C1 segment of cervical spinal cord (tissue), 14 donors: ENCODE measurements at places on chromosomes 2 and 18.

DNA sequence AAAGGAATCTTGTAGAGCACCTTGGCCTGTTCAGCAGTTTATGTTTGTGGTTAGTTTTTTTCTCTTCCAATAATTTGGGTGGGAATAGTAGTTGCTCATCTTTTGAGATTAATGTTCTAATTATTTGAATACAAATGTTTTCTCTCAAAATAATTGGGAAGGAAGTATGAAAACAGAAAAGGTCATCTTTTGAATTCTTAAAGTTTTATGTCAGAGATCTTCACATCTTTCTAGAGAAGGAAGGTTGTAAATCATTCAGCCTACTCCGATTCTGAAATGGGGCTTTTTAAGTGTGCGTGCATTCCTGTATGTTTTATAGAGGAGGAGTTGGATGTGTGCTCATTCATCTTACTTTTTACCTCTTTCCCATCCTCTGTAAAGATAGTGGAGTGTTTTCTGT, 29.0 kb downstream of the GRHL1 start:
- no peak for DNase-seq

DNA sequence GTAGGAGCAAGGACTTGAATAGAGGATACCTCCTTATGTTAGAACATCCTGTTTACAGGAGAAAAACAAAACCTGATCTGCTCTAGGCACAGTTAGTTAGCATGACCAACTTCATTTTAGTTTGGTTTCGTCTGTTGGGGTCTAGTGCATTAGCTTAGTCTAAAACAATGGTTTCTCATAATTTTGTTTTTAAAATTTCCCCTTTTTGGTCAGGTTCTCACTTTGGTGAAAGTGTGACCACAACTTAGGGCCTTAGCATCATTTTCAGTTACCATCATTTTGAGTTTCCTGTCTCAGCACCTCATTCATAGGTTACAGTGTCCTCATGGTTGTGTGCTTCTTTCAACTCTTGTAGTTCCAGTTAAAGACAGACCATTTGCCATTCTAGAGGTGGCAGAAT, 1277.0 kb upstream of the SLC39A10 start:
- no peak for DNase-seq

GRCh38 chr2:203971251-203971650, 34.7 kb downstream of the ICOS start:
- no peak for DNase-seq

DNA sequence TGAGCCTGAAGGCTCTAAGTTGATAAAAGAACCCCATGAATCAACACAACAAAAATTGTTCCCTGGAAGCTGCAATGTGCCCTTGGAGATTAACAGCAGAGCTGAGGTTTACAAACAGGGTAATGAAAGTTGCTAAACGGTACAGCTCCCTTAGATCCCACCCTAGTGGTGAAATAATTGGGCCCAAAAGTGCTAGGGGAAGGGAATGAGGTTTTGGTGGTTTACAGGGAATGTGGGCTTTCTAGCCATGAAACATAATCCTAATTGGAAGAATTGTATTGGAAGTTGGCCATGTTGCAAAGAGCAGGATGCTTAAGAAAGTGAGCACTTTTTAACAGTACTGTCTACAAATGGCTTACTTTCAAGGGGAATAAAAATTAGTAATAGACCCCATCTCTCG, 180.2 kb upstream of the SMIM21 start:
- no peak for DNase-seq

- DNase-seq = no peak
These were observed 22.6 kb upstream of the ID2 start for GRCh38 chr2:8659092-8659734.

- DNase-seq = no peak
These were observed 119.0 kb downstream of the GULP1 start for GRCh38 chr2:188410504-188411235.

- DNase-seq = no peak
These were observed 469.0 kb downstream of the TMEM182 start for GRCh38 chr2:103230796-103231195.

GRCh38 chr2:63755216-63755615, 86.5 kb upstream of the UGP2 start:
- DNase-seq = no peak

GRCh38 chr2:195466427-195466826, 190.6 kb upstream of the SLC39A10 start:
- no peak for DNase-seq

DNA sequence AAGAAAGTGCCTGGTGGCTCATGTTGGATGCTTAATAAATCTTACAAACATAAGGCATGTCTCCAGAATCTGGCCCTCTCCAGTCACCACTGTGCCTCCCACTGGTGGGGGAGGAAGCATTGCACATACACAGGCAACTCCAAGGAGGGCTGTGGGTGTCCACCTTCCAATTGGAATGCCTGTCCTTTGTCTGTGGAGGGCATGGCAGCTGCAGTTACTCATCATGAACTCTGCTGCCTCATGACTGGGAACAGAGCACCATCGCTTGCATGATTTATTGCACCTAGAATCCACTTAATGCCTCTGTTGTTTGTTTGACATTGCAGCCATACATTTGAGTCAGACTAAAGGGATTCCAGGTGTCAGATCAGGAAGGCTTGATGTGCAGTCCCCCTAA, 278.9 kb downstream of the PRKCE start:
- no peak for DNase-seq

DNA sequence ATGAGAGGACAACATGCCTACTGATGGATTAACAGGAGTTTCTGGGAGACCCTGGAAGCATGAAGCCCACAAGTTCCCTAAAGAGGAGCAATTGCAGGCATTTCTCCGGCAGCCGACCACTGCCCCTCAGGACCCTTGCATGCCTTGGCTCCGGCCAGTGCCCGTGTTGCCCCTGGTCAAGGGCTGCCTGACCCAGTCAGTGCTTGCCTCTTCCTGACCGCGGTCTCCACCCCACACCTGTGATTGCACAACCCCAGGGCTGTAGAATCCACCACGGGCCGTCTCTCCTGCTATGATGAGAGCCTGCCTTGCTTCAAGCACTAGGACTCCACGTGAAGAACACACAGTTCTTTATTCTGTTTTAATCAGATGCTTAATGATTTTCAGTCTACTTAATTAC, 127.5 kb downstream of the GLI2 start:
- DNase-seq = no peak

GRCh38 chr18:62720766-62721613, 5.6 kb downstream of the PHLPP1 start:
- DNase-seq = no peak

- no peak for DNase-seq
These were observed 20.5 kb upstream of the ZNF236 start for GRCh38 chr18:76801567-76802505.

- no peak for DNase-seq
These were observed 91.6 kb downstream of the DHRS9 start for GRCh38 chr2:169160926-169161481.

GRCh38 chr18:9960258-9960904, 46.6 kb downstream of the VAPA start:
- DNase-seq = no peak

DNA sequence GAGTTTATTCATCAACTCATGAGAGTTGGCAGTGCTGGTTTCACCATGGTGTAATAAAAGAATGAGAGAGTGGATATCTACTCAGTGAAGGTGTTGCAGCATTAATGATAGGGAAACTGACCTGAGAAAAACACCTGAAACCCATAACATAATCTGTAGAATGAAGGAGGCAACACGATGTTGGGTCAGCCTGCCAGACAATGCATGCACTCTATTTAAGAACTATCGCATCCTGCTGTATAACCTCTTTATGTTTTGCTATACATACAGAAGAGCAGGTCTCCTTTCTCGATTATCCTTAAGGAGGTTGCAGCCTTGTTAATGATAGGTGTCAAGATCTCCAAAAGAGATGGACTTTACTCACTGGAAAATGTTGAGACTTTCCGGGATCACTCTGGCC, 65.9 kb downstream of the IKZF2 start:
- DNase-seq = no peak

GRCh38 chr2:96146881-96147592, 1.8 kb upstream of the DUSP2 start:
- DNase-seq = no peak

DNA sequence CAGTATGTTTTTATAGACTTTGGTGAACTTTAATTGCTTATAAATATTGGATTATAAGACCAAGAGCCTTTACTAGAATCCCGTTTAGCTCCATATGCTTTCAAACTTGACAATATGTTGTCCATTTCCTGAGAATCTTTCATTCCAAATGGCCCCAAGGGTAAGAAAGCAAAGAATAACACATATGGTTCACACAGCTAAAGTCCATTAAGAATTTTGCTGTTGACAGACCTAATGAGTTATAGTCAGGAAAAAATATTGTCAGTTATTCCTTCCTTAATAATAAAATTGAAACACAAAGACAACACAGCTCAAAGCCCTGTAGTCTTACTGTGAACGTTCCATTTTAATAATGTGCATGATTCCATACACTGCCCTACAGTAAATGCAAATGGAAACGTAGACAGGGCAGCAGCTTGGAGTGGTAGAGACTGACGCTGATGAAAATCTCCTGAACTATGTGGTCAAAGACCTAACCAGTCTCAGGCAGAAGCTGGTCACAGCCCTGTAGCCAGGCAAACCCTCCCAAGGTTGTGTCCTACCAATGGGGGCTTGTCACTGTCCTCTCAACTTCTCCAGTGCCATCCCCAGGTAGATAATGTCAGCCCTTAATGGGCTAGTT, 49.0 kb upstream of the ATIC start:
- no peak for DNase-seq

GRCh38 chr18:65941482-65941881, 190.7 kb downstream of the CDH7 start:
- no peak for DNase-seq

- DNase-seq = peak; percentile 98
These were observed 295.7 kb downstream of the XIRP2 start for GRCh38 chr2:167183931-167184330.

GRCh38 chr2:223047260-223047761, 4.7 kb upstream of the KCNE4 start:
- DNase-seq = no peak

DNA sequence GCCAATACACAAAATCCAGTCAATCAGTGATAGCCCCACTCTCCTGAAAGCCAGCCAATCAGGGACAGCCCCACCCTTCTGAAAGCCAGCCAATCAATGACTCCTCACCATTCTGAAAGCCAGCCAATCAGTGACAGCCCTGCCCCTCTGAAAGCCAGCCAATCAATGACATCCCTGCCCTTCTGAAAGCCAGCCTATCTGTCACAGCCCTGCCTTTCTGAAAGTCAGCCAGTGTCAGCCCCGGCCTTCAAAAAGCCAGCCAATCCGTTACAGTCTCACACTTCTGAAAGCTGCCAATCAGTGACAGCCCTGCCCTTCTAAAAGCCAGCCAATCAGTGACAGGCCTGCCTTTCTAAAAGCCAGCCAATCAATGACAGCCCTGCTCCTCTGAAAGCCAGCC, 95.9 kb upstream of the HDAC4 start:
- DNase-seq = no peak
